ENCODE measurements at places on chromosomes 5 and 9. TPM values are rescaled to one million over a fixed set of nuclear protein-coding genes. Genes with fewer than 3 reads are reported as not detected.

DNA sequence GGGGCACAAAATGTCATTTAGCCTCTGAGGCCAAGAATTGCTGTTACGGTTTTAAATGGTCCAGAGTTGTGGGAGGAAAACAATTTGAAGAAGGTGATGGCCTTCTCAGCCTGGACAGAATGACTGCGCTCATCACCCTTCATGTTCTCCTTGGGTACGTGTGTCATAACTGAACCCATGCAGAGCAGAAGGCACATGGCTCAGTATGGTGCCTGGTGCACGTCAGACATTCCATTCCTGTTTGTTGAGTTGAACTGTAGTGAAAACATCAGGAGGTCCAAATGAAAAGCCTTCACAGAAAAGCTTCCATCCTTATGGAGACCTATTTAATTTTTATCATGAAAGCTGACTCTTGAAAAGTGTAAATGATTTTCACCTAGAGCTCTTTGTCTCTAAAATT is 133.2 kb downstream of the CFAP90 start:
- no peak for DNase-seq

DNA sequence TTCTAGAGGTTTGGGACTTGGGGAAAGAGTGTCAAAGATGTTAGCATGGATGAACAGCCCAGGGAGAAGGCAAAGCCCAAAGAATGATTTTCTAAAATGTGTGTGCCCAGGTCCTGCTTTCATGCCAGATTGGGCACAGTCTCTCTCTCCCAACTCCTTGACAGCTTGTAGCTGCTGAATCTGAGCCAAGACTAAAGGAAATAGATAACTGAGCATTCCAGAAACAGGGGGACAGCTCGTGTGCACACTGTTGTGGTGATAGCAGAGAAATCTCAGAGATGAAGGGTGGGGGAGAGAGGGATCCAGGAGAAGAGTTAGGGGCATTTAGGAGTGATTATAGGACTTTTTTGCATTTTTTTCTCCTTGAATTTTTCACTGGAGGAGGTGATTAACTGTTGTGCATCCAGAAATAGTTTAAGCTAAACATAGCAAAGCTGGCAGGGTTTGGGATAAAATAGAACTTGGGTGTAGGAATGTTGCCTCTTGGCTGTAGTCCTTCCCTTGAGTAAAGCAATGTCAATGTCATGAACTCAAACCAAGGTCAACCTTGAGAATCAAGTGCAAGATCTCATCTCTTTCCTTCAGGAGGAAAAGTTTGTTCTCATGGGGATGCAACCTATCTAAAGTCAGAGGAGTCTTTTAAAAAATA is 245.9 kb downstream of the SH3GL2 start:
- no peak for DNase-seq

The PCDHB14 gene
- 1.5 TPM for total RNA-seq

The LECT2 gene
- not detected for total RNA-seq

The NTMT1 gene
- total RNA-seq, result 52.6 TPM

The CCDC183 gene
- total RNA-seq, result 0.89 TPM

Data from kidney epithelial cell (primary cell).